ENCODE measurements at places on chromosomes 6 and 20.

DNA sequence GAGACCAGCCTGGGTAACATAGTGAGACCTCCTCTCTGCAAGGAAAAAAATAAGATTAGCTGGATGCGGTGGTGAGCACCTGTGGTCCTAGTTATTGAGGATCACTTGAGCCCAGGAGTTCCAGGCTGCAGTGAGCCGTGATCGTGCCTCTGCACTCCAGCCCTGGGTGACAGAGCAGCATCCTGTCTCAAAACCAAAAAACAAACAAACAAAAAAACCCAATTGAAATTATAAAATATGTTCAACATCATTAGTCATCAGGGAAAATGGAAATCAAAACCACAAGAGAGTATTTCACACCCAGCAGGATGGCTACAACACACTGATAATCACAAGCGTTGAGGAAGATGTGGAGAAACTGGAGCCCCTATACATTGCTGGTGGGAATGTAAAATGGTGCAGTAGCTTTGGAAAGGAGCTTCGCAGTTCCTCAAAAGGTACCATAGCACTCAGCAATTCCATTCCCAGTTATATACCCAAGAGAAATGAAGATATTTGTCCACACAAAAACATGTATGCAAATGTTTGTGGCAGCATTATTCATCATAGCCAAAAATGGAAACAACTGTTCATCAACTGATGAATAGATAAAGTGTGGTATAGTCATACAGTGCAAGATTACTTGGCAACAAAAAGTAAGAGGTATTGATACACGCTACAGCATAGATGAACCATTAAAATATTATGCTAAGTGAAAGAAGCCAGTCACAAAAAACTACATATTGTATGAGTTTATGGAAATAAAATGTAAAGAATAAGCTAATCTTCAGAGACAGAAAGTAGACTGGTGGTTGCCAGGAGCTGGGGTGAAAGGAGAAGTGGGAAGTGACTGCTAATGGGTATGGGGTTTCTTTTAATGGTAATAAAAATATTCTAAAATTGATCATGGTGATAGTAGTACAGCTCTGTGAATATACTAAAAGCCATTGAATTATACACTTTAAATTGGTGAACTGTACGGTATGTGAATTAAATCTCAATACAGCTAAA lies 38.7 kb upstream of the RIPOR2 start:
- no peak for DNase-seq

DNA sequence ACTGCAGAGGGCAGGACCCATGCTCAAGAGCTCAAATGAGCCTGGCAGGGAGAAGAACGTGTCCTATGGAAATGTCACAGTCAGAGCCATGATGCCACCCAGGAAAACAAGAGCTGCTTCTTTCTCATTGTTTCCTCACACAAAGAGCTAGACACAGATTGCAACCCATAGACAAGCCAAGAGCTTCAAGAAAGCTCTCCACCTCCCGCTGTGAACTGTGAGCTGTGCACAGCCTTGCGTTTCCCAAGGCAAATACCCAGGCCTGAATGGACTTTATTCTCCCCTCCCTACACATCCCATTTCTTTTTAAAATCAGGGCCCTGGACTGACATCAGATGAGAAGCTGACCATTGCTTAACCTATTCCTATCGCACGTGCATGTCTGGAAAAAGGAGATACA lies 388.8 kb downstream of the RNGTT start:
- no peak for DNase-seq

- no peak for DNase-seq
These were observed 291.3 kb upstream of the PRDM1 start for GRCh38 chr6:105794870-105795269.

DNA sequence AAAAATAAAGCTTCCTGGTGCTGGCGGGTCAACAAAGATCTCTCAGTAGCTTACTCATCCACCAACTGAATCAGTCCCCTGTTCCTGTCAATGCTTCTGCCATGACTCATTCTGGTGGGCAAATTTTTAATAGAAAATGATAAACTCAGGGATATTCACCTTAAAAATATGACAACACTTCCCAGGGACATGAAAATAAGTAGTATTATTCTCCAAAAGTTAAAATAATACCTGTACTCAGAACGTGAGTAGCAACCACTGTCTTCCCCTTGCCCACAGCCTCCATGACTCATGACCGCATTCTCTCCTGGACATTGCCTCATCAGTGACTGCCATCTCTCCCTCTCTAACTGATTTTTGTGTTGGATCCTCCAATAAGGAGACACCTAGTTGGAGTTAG lies 552.3 kb downstream of the KIF16B start:
- DNase-seq = no peak

DNA sequence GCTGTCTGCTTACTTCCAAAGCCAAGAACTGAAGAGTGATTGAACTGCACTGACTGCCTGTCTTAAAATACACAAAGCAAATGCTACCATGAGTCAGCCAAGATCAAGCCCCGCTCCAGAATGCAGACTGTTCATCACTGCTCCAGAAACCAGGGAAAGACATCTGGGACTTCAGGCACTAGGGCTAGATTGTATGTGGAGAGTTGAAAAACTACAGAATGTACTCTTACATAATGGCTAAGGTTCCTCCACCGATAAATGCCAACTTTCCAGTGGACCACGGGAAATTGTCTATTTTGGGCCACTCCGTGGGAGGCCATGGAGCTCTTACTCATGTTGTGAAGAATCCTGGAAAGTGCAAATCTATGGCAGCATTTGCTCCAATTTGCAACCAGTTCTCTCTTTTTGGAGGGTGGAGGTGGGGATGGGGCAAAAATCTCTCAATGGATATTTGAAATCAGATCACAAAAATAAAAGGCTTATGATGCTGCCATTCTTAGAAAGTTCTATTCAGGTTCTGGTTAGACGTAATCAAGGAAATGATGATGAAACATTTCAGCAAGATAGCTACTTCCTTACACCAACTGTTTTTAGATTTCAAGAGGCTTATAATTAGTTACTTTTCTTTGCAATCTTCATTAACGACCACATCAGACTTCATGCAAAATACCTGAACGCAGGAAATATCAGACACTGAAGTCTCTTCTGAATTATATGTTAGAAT lies 11.8 kb upstream of the CAP2 start:
- no peak for DNase-seq

- DNase-seq = no peak
These were observed 29.9 kb downstream of the ADTRP start for GRCh38 chr6:11748591-11749210.

GRCh38 chr6:100035873-100036653 lies 42.0 kb upstream of the MCHR2 start:
- no peak for DNase-seq

GRCh38 chr20:12573442-12573841 lies 435.3 kb upstream of the SPTLC3 start:
- DNase-seq = no peak

DNA sequence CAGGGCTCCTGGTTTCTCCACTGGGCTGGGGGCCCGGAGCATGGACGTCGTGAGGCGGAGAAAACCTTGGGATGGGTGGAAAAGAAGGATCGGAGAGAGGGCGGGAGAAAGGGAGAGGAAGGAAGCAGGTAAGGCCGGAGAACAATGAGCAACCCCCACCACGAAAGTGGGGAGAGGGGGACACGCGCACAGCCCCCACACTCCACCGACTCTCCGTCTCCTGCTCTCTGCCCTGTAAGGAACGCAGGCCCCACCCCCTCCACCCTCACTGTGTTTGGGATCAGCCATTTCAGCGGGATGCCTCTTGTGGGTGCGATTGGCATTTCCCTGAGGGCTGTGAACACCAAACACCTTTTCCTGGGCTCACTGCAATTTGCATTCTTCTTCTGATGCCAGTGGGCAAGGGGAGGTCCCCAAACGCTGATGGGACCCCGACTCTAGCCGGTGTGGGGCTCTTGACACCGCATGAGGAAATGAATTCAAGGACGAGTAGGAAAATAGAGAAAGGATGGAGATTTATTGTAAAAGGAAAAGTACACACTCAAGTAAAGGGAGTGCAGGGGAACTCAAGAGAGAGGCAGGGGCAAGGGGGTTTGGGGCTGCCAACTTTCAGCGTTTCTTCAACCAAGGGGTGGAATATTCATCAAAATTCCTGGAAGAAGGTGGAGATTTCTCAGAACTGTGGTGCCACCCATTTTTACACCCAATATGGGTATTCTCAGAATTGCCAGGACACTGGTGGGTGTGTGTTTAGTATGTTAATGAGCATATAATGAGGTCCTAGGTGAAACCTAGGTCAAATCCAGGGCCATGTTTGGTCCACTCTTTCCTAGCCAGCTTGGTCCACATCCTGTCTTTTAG lies 13.1 kb upstream of the RAET1L start:
- DNase-seq = no peak

GRCh38 chr6:3451498-3451897 lies 5.4 kb downstream of the SLC22A23 start:
- no peak for DNase-seq

GRCh38 chr6:32192608-32193039 lies at the start of gene GPSM3:
Gene GPSM3, minus strand, starts transcription at chr6:32192643. Its CDS starts 130 bp downstream, at chr6:32192513.
- DNase-seq = peak; percentile 33

GRCh38 chr6:42960243-42961019 lies at the start of gene GNMT:
Gene GNMT, plus strand, starts transcription at chr6:42960754. Its CDS starts 14 bp downstream, at chr6:42960768.
- peak; percentile 51 for DNase-seq

GRCh38 chr6:45488889-45489288 lies 111.2 kb upstream of the SUPT3H start:
- DNase-seq = no peak

DNA sequence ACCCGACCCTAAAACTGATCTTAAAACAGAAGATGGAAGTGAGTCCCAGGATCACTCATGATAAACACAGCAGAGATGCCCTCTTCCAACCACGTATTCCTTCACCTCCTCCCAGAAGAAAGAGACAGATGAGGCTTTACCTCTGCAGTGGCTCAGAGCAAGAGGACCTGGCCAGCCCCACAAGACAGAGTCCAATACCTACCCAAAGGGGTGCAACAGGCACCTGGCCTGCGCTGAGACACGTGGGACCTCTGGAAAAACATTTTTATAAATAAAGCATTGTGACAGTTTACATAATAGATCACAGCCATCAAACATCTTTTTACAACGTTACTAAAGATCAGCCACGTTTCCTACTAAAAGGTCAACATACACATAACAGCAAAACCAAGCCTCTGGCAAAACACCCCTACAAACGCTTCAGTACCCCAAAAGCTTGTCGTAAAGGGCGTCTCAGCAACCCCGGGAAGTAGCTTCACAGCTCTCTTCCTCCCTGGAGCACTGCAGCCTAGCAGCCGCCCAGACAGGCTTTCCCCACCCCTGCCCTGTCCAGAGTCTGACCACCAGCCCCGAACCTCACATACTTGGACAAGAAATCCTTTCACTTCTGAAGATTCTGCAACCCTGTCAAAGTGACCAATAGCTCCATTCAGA lies 2.9 kb downstream of the TAF4 start:
- DNase-seq = no peak

GRCh38 chr20:9402141-9402540 lies 112.2 kb upstream of the LAMP5 start:
- no peak for DNase-seq

DNA sequence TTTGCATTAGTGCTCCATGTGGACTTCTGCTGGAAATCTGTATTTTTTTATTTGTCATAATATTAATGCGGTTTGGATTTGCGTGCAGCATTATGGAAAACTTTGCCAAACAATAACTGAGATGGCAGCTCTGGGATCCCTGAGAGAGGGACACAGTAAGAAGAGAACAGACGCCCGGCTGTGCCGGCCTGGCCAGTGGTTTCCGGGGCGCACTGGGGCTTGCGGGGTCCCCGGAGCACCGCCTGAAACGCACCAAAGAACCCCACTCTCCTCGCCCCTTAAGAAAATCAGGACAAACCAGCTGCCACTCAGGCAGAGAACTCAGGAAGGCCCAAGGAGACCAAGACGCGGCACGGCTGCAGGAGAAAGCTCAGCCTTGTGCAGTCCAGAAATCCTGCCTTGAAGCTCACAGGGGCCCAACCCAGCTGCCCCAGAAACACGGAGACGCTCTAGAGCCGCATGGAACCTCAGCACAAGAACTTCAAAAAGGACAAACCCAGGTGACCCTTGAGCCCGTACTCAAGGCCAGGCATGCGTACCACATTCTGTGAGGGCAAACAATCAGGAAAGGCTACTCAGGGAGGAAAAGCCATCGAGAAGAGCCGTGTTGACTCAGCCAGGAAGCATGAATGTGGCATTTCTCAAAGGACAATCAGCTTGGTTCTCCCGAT lies 226.5 kb upstream of the CDYL start:
- no peak for DNase-seq

DNA sequence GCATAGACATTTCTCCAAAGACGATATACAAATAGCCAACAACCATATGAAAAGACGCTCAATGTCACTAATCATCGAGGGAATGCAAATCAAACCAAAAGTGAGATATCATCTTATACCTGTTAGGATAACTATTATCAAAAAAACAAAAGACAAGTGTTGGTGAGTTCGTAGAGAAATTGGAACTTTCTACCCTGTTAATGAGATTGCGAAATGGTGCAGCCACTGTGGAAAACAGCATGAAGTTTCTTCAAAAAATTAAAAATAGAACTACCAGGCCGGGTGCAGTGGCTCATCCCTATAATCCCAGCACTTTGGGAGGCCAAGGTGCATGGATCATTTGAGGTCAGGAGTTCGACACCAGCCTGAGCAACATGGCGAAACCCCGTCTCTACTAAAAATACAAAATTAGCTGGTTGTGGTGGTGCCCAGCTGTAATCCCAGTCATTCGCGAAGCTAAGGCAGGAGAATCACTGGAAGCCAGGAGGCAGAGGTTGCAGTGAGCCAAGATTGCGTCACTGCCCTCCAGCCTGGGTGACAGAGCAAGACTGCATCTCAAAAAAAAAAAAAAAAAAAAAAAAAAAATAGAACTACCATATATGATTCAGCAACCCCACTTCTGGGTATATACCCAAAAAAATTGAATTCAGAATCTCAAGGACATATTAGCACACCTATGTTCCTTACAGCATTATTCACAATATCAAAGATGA lies 170.0 kb upstream of the ZNF184 start:
- DNase-seq = no peak

- DNase-seq = no peak
These were observed 37.9 kb upstream of the RNF24 start for GRCh38 chr20:4053071-4053919.

- peak; percentile 53 for DNase-seq
These were observed 48.6 kb downstream of the FOXO3 start for GRCh38 chr6:108609276-108609769.

GRCh38 chr20:30168025-30168799 lies 1089.3 kb upstream of the DEFB115 start:
- no peak for DNase-seq

DNA sequence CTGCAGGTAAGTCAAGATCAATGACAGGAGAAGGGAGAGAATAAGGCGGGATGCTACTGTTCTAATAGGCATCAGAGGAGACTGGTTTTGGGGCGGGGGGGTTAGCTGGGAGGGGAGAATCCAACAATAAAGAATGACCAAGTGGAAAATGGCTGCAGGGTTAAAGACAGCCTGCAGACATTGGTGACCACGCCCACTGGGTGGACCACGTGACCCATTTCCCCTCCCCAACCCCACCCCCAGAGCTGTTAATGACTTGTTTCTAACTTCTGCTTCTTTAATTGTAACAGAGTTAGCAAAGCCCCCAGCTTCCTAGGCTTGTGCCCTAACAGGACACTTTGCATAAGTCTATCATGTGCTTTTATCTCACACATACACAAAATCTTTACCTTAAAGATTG lies 344.5 kb downstream of the KIF16B start:
- DNase-seq = no peak

GRCh38 chr6:98782772-98783171 lies 51.6 kb upstream of the POU3F2 start:
- peak; percentile 42 for DNase-seq

All from MM.1S (cell line).